Fibroblast of skin of abdomen (primary cell): ENCODE measurements at places on chromosomes 2 and 18.

GRCh38 chr2:30433541-30434299 lies 13.3 kb upstream of the LCLAT1 start:
- DNase-seq, result no peak

- no peak for DNase-seq
Observed at GRCh38 chr2:205656941-205657340, 25.4 kb upstream of the NRP2 start.

GRCh38 chr2:191358325-191359025 lies 113.3 kb downstream of the MYO1B start:
- DNase-seq, result no peak

DNA sequence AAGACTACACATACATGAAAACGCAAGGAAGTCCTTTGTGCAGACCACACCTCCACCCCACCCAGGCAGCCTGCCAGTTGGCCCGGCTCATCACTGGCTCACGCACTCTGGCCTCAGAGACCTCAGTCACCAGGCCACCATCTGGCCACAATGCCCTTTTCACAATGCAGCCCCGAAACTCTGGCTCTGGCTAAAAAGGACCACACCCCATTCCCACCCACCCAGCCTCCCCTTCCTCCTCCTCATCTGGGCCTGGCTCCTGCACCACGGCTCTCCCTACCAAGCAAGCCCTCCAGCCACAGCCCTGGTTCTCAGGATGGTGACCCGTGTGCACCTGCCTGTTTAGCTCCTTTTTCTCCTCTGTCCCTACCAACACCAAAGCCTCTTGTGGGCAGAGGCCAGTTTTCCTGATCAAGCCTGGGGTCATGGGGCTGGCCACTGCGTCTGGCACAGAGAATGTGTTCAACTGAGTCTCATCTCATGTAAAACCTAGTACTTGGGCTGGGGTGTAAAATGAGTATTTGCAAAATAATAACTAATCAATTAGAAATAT lies 7.4 kb downstream of the HDAC4 start:
- no peak for DNase-seq

DNA sequence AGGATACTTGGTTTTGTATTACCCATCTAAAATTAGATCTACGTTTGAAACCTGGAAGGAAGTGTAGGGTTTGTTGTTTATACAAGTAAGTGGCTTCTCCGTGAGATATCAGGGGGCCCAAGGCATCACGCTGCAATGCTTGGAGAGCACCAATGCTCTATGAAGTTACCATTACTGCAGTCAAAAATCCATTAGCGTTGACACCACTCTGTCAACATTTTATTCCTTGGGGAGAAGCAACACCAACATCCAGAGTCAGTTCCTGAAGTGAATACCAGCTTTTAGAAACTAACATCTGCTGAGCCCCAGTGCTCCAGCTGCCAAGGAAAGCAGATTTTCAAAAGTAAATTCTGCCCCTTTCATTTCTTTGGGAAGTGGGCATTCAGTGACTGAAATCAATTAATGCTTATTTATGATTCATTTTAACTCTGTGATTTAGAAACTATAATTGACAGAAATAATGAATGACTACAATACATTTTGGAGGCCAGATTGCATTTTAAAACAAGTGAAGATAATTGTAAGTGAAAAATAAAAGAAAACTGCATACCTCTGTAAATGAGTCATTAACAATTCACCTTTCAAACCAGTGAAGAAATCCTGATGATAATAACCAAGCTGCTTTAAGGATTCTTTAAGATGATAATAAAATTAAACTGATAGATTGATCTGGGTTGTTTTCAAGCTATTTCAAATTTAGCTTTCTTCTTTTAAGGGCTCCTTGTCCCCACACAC lies 30.5 kb downstream of the LRP1B start:
- no peak for DNase-seq

- no peak for DNase-seq
Observed at GRCh38 chr2:233358947-233359346, 4.7 kb downstream of the DGKD start.

DNA sequence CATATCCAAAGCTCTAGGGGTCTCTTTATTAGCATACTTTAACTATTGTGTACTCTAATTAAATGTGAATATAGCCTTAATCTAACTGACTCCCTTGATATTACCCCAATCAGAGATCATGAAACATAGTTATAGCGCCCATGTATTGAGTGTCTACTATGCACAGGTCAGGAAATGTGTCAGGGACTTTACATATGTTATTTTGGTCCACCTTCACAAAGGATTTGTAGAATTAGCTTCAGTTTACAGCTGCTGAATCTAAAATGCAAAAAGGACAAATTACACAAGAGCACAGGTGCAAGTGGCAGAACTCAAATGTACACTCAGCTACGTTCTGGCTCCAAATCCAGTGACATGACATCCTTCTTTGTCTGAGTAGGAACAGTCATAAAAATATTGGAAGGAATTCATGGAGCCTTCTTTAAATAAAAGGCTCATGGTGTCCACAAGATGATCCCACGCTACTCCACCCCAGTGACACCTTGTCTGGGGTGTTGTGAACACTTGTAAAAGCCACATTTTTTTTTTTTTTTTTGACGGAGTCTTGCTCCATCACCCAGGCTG lies 38.7 kb upstream of the ATL2 start:
- no peak for DNase-seq

- no peak for DNase-seq
Observed at GRCh38 chr2:145066856-145067548, 547.1 kb upstream of the ZEB2 start.

DNA sequence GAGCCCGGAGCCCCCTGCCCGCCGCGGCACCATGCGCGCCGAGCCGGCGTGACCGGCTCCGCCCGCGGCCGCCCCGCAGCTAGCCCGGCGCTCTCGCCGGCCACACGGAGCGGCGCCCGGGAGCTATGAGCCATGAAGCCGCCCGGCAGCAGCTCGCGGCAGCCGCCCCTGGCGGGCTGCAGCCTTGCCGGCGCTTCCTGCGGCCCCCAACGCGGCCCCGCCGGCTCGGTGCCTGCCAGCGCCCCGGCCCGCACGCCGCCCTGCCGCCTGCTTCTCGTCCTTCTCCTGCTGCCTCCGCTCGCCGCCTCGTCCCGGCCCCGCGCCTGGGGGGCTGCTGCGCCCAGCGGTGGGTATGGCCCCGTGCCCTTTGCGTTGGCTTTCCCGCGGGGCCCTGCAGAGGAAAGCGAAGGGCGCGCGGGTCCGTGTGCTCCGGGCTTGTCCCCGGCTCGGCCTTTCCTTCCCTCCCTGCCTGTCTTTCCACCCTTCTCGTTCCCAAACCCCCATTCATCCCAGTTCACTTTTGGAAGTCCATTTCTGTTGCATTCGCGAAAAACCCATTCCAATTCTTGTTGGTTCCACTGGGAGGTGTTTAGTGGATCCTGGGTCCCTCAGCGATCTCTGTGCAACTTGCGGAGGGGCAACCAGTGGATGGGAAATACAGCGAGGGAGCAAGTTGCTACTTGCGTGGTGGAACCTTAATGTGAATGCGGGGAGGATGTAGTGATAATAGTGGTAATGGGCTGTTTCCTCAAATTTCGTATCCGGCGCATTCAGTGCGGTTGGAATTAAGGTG lies 599 bp downstream of the ADAM23 start:
- peak; percentile 44 for DNase-seq
